Activated CD8-positive, alpha-beta T cell treated with anti-CD3 and anti-CD28 coated beads, Interleukin-2, amount 10 ng/mL, durations not matched to agents 7 days and 5 days (primary cell): ENCODE measurements at places on chromosomes 11 and 22.
A peak's percentile ranks its signal among the peaks of the same experiment; 100 is the strongest.

DNA sequence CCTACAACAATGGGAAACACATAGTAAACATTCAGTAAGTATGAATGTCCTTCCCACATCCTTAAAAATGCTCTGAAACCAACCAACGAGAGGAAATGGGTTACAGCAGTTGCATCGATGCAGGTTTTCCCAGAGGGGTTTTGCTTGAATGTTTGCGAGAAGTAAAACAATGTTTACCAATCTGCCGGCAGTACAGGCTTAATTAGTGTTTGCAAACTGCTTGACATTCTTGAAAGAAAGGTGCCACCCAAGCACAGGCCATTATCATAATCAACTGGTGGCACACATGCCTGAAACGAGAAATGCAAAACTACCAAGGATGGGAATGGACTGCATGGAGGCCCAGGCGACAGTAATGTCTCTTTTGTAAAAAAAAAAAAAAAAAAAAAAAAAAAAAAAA is 27.1 kb upstream of the OPCML start:
- H3K4me1 ChIP-seq, result no peaks in the 10 kb centered on the region
- no peaks in the 10 kb centered on the region for H3K36me3 ChIP-seq
- no peak for DNase-seq
- no peak overlapping the region for H3K27ac ChIP-seq
- no peaks in the 10 kb centered on the region for H3K27me3 ChIP-seq

DNA sequence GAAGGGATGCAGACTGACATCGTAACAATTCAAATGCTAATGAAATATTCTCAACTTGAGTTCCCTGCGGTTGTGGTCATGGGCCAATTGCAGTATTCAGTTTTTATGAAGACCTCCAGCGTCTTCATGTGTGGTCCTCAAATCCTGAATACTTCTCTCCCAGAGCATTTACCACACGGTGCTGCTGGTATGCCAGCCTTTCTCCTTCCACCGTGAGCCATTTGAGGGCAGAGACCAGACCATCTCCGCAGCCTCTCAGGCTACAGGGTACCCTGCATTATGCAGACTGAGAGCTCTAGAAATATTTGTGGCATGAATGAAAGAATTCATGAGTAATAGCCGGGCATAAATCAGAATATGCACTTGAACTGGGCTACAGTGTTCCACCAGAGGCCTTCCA is 289.7 kb downstream of the ST3GAL4 start:
- DNase-seq, result no peak
- H3K4me3 ChIP-seq, result no peak overlapping the region
- no peak overlapping the region for H3K27ac ChIP-seq
- no peaks in the 10 kb centered on the region for H3K4me1 ChIP-seq
- H3K27me3 ChIP-seq, result no peaks in the 10 kb centered on the region

GRCh38 chr22:48004936-48005335 is 1242.5 kb downstream of the TBC1D22A start:
- no peaks in the 10 kb centered on the region for H3K4me1 ChIP-seq
- no peaks in the 10 kb centered on the region for H3K36me3 ChIP-seq
- H3K27me3 ChIP-seq, result peaks cover 5% of the 10 kb centered on the region
- no peak overlapping the region for H3K4me3 ChIP-seq

GRCh38 chr11:123194337-123195187 is 486 bp downstream of the CLMP start:
- no peak overlapping the region for H3K27ac ChIP-seq
- H3K36me3 ChIP-seq, result no peaks in the 10 kb centered on the region
- H3K4me1 ChIP-seq, result peaks cover 39% of the 10 kb centered on the region
- peaks cover 74% of the 10 kb centered on the region for H3K27me3 ChIP-seq
- H3K4me3 ChIP-seq, result peak overlapping the region; percentile 23
- DNase-seq, result no peak

- no peaks in the 10 kb centered on the region for H3K4me1 ChIP-seq
- peaks cover 5% of the 10 kb centered on the region for H3K27me3 ChIP-seq
- no peaks in the 10 kb centered on the region for H3K36me3 ChIP-seq
Measured at GRCh38 chr11:110128161-110128560, 35.0 kb downstream of the ZC3H12C start.

DNA sequence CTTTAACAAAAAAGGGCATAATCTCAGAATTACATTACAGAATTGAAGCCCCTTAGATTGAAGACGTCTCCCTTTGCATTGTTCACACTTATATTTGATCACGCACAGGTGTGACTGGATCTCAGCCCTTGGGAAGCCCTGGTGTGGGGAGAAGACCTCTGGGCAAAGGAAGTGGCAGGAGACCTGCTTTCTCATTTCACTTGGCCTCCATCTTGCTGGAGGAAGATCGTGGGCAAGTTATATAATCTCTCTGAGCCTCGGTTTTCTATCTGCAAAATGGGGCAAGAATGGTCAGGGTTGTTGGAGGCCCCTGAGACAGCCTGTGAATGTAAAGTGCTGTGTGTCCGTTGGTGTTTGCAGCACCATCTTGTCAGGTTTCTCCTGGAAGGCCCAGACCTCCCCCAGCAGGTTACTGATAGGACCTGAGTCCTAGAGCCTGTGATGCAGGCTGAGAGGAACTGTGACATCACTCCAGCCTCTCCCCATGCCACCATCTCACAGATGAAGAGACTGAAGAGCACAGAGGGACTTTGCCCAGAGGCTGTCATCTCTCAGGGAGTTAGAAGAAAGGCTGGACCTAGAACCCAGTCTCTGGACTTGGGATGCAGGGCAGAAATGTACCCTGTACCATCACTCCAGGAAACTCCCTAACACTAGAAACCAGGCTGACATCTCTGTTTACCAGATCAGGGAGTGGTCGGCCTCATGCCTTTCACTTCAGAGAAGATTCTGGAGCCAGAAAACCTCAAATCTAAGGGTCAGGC is 1.1 kb upstream of the APOA1 start:
- H3K4me1 ChIP-seq, result peaks cover 20% of the 10 kb centered on the region
- no peak overlapping the region for H3K27ac ChIP-seq
- H3K4me3 ChIP-seq, result no peak overlapping the region
- H3K36me3 ChIP-seq, result no peaks in the 10 kb centered on the region
- DNase-seq, result no peak
